ENCODE measurements at places on chromosomes 3 and 15. TPM values are rescaled to one million over a fixed set of nuclear protein-coding genes. Genes with fewer than 3 reads are reported as not detected.

DNA sequence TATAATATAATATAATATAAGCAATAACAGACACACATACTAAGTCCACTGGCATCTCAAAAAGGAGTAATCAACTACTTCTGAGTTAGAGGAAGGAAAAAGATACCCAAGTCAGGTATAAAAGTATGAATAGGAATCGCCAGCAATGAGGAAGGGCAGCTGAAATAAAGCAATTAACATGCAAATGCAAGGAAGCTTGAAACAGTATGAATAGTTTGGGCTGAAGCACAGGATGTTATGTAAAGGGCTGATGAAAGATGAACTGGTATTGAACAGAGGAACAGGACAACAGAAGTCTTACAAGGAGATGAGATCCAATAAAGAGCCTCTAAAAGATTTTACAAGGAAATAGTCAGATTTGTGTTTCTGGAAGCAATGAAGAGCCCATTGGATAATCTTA lies 7.1 kb downstream of the COPS2 start:
- DNase-seq, result no peak

GRCh38 chr3:46912986-46913385 lies 35.5 kb downstream of the PTH1R start:
- no peak for DNase-seq

The ACTRT3 gene
- polyA plus RNA-seq, result 0.32 TPM

DNA sequence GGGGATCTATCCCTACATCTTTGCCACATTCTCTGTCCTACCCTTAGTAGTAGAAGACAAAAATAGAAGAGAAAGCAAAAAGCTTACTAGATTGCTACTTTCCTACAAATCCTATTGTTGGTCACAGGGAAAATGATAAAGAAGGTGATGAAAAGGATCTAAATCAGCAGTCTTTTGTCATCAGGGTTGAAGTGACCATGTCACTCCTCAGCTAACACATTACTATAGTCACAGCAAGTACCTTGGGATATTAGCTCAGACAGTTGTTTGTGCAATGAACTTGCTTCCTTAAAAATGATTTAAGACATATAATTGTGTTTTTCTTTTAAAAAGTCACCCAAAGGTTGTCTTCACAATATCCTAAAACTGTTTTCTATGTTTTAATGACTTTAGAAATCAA lies 6.3 kb downstream of the ST3GAL6 start:
- DNase-seq, result no peak

The SEMA3B gene
- 159 TPM for polyA plus RNA-seq

GRCh38 chr3:43515970-43516635 lies 105.7 kb downstream of the ANO10 start:
- DNase-seq, result no peak

The KIF23 gene
- polyA plus RNA-seq, result 3.2 TPM

- no peak for DNase-seq
These were observed 9.7 kb downstream of the CCDC12 start for GRCh38 chr3:46966811-46967210.

- DNase-seq, result no peak
These were observed 67.5 kb upstream of the AKAP13 start for GRCh38 chr15:85312929-85313331.

GRCh38 chr3:12658593-12659058 lies 5.3 kb downstream of the RAF1 start:
- DNase-seq, result no peak

DNA sequence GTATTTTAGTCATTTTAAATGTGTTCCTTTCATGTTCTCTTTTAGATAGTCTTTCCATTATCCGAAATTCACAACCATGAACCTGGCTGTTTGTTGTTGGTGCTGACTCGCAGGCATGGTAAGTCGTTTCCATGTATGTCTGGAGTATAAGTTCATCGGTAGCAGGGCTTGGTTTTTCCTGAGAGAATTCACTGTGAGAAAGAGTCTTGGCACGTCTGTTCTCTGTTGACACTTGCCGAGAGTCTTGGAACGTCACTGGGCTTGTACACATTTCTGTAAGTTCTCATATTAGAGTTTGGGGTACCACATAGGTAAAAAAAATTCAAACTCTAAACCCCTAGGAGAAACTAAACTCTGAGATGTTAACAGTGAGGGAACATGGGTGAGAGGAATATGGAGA lies 29.4 kb upstream of the EIF4A2 start:
- DNase-seq, result no peak

The PIF1 gene
- 6.0 TPM for polyA plus RNA-seq

All from adrenal gland (tissue), 19 donors.